Activated CD8-positive, alpha-beta T cell treated with anti-CD3 and anti-CD28 coated beads for 36 hours (primary cell): ENCODE measurements at places on chromosomes 1 and 21. TPM values are rescaled to one million over a fixed set of nuclear protein-coding genes. Genes with fewer than 3 reads are reported as not detected.

DNA sequence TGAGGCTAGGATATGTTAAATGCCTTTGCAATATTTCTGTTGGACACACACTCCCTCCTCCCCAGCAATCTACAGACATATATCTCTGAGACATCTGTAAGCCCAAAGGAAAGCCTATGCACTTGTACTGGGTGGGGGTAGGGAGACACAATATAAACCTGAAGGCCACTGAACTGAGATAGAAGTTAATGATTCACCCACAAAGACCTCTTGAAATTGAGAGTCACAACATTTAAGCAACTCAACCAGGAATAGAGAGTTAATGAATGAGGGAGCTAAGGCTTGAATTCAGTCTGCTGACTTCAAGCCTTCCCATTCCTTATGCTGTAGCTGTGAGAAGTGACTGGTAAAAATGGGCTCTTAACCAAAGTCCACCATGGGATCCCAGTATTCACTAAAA, 5.0 kb downstream of the OR10J1 start:
- no peak for DNase-seq

- DNase-seq = no peak
Observed at GRCh38 chr1:109522026-109522425, 12.5 kb upstream of the AMIGO1 start.

DNA sequence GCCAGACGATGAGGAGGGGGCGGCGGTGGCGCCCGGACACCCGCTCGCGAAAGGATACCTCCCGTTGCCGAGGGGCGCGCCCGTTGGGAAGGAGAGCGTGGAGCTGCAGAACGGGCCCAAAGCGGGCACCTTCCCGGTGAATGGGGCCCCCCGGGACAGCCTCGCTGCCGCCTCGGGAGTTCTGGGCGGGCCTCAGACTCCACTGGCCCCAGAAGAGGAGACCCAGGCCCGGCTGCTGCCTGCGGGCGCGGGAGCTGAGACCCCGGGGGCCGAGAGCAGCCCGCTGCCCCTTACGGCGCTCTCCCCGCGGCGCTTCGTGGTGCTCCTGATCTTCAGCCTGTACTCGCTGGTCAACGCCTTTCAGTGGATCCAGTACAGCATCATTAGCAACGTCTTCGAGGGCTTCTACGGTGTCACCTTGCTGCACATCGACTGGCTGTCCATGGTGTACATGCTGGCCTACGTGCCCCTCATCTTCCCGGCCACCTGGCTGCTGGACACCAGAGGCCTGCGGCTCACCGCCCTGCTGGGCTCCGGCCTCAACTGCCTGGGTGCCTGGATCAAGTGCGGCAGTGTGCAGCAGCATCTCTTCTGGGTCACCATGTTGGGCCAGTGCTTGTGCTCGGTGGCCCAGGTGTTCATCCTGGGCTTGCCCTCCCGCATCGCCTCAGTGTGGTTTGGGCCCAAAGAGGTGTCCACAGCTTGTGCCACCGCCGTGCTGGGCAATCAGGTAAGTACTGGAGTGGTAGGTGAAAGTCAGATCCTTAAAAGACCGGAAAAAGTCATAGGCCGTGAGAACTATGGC, 588 bp downstream of the FLVCR1 start:
- DNase-seq = peak; percentile 30

- no peak for DNase-seq
Observed at GRCh38 chr1:115283249-115283648, 54.8 kb downstream of the NGF start.

DNA sequence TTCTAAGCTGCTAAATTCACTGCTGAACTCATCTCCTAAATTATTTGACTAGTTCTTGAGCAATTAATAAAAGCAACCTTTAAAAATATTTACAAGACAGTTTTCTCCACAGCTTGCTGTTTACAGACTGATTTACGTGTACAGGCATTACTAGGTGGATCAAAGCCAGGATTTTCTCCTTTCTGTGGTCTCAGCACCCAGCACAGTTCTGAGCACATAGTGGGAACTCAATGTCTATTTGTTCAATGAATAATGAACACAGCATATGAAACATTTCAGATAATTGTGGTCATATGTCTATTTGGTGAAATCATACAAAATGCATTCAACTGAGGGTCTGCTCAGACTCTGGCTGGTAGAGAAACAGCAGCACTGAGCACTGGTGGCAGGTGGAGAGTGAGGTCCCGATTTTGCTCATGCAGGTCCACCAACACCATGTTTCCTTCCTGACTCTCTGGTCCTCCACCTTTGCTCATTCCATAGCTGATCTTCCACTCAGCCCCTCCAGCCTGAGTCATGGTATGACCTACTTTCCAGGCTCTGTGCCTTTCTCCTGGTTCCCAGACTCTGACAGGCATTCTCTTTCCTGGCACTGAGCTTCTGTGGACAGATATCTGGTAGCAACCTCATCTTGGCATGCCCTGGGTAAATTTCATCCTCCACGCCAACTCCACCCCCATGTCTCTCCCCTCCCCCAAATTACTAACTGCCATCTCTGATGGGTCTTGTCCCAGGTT, 311.3 kb downstream of the TGFB2 start:
- DNase-seq = no peak

- no peak for DNase-seq
Observed at GRCh38 chr1:108814343-108815125, 42.4 kb downstream of the AKNAD1 start.

GRCh38 chr1:32714277-32714676, 11.7 kb upstream of the SYNC start:
- no peak for DNase-seq

DNA sequence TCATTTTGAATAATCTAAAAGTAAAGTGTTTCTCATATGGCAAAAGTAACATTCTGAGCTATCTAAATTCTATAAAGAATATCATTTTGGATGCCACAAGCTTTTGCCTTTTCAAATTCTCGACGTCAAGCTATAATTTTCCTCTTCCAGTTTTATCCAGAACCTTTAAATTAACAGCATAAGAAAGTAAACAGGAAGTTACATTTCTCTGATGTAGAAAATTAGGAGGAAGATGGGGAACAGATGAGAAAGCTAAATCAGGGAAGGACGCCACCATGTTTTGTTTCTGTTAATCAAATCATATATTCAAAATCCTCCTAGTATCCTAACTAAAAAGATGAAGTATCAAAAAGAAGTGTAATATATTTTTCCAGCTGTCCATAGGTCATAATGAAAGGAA, 8.8 kb upstream of the CAMSAP2 start:
- DNase-seq = no peak

- DNase-seq = no peak
Observed at GRCh38 chr1:12276225-12276624, 46.4 kb downstream of the VPS13D start.

DNA sequence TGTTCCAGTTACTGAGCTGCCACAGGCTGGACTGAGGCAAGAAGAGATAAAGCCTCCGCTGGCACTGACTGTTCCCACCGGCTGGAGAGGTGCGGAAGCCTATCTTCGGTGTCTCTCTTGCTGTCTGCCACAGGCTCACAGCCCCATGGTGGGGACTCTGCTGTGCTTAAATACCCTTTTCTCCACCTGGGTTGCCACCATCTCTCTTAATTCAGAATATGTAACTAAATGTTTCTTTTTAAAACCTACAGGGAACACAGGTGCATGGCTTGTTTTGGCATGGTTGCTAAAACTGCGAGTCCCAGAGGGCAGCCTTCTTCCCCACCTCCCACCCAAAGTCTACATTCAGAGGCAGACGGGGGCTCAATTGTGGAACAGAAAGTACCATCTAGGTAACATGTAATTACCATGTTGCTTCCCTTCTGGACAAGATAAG, 8.1 kb upstream of the LBR start:
- no peak for DNase-seq

GRCh38 chr1:25206201-25206600, 26.1 kb downstream of the SYF2 start:
- DNase-seq = no peak

DNA sequence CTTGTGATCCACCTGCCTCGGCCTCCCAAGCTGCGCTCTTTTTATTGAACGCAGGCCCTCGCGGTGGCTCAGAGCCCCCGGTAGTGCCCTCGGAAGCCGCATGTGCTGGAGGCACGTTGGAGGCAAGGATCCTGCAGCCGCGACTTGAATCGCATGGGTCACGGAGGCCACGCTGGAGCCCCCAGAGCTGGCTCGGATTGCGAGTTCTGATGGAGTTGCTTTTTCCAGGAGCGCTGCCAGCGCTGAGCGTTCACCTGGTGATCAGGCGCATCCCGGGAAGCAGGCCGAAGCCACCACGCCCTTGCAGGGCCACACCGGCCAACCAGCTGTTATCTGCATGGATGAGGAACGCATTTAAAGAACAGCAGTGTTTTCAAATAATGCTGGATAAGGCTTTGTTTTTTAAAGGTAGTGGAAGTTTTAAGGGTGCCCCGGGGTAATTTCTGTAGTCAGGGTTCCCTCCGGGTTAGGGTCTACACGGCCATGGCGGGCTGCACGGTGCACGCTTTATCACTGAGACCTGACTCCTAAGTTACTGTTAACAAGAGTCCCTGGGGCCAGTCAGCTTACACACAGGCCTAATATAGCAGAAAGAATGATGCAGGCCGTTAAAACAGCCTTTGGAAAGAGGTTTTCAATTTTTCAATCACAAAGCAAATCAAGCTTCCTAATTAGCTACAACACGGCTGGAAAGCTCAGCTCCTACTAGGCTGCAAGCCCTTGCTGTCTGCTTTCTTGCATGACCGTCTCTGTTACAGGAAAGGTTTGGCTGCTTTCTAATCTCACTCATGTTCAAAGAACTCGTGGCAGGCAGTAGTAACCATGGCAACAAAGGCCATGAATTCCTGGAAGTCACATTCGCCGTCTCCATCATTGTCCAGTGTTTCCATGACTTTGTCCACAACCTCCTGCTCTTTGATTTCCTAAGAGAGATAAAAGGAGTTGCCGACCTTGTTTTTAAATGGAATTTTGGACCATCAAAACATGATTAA, 6.0 kb downstream of the S100B start:
- DNase-seq = no peak

- DNase-seq = no peak
Observed at GRCh38 chr1:33410091-33410701, 20.7 kb downstream of the PHC2 start.

DNA sequence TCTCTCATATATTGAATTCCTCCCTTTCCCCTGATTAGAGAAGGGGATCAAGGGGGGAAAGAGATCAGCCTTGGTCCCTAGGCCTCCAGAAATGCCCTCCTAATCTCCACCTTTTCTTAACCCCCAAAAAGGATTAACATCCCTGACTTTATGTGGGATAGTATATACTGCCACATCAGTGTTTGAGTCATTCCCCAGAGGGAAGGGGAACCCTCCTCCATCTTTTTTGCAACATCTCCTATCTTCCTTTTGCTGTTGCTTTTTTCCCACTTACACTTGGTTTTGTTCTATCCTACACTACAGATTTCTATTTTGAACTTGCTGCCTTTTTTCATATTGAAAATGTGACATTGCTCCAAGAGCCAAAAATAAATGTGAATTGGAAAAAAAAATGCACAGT, 65.4 kb upstream of the PODN start:
- no peak for DNase-seq

GRCh38 chr1:11272544-11272831, 510 bp upstream of the UBIAD1 start:
- DNase-seq = no peak

DNA sequence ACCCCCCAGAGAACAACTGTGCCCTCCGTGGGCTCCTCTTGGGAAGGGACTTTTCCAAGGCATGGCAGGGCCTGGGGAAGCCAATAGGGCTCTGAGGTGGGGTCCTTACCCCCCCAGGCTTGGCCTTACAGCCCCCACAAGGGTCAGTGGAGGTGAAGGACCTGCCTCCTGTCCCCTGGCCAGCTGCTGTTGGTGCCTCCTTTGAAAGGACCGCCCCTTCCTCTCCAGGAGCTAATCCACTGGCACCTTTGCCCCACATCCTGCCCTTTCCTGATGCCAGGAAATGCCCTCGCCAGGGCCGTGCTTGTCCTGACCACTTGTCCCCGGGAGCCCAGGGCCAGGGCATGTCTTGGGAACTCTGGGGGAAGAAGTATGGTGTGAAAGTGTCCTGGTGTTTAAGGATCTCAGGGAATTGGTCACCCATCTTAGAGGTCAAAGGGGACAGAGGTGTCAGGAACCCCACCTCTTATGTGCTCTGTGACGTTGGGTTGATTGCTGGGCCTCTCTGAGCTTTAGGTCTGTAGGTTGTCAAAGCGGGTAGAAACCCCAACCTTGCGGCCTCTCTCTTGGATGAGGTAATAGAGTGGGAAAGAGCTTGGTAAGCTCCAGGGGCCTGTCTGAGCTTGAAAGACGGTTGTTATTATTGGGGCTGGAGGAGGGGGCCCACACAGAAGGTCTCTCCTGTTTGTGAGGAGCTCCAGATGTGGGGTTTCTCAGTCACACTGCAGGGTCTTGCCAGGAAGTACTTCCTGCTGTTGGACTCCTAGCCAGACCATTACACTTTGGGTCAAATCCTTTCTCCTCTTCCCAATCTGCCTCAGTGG, 2.8 kb downstream of the KCNQ4 start:
- DNase-seq = no peak

GRCh38 chr1:67312615-67313014, 4.9 kb downstream of the IL12RB2 start:
- no peak for DNase-seq

DNA sequence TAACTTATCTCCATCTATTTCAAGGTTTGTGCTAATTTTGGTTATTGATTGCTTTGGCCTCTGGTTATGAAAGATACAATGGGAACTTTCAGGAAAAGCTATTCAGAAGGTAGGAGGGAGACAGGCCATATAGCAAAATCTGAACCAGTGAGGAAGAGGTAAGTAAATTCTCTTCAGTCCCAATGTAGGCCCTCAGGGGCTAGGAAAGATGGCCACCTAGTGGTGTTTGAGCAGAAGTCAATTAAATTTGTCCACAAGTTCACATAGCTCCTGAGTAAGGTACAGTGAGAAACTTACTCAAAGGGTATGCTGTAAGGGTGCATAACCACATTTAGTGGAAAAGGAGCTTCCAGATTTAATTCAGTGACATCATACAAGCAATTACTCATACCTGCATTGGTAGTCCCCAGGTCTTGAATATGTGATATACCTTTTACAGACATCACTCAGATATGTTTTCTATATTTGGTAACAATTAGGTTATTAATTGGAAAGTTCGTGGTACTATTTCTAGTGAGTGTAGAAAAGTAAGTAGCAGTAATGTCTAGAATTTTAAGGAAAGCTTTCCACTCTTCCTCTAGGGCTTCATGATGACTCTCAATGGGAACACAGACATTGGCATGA, 21.4 kb upstream of the FMO1 start:
- DNase-seq = peak; percentile 20

PLA2G2D gene
- total RNA-seq = not detected

NKAIN1 gene
- total RNA-seq = not detected

OR6K3 gene
- not detected for total RNA-seq

OR2T12 gene
- not detected for total RNA-seq

PLPP3 gene
- total RNA-seq = not detected

CELA2B gene
- total RNA-seq = not detected

CCDC28B gene
- total RNA-seq = 27.0 TPM

LCE1D gene
- total RNA-seq = not detected

ST6GALNAC5 gene
- total RNA-seq = not detected

AQP10 gene
- total RNA-seq = not detected

CACNA1S gene
- not detected for total RNA-seq

TDRD10 gene
- not detected for total RNA-seq

GRIK1 gene
- not detected for total RNA-seq
